ENCODE measurements at places on chromosomes 5 and 9.

GRCh38 chr5:140862441-140863295 is 6.1 kb upstream of the PCDHA11 start:
- no peak for DNase-seq

DNA sequence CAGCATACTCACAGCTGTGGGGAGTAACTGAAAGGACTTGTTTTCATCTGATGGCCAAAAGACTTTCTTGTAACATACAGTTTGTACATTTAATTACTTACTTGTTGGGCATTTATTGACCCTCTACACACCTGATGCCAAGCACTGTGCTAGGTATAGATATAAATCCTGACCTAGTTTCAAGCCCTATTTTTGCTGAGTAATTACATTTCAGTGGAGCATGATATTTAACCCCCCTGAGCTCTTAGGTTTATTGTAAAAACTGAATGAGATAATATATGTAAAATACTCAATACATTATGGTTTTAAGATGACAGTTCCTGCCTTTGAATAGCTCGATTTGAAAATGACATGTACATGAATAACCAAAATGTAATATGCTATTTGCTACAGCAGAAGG is 68.1 kb upstream of the SLC12A2 start:
- no peak for DNase-seq

DNA sequence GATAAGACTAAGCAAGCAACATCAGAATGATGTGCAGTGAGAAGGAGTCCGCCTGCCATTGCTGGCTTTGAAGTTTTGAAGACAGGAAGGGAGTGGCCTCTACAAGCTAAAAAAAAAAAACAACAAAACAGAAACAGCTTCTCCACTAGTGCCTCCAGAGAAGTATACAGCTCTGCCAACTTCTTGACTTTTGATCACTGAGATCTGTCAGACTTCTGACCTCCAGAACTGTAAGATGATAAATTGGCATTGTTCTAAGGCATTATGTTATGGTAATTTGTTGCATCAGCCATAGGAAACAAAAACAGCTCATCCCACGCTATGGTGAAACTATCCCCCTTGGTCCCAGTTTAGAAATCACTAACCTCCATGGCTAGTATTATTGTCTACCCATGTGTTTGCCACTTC is 131.0 kb upstream of the VCAN start:
- no peak for DNase-seq

GRCh38 chr5:170880084-170880483 is 18.3 kb downstream of the RANBP17 start:
- no peak for DNase-seq

GRCh38 chr9:134283111-134283515 is 43.1 kb upstream of the RXRA start:
- no peak for DNase-seq

DNA sequence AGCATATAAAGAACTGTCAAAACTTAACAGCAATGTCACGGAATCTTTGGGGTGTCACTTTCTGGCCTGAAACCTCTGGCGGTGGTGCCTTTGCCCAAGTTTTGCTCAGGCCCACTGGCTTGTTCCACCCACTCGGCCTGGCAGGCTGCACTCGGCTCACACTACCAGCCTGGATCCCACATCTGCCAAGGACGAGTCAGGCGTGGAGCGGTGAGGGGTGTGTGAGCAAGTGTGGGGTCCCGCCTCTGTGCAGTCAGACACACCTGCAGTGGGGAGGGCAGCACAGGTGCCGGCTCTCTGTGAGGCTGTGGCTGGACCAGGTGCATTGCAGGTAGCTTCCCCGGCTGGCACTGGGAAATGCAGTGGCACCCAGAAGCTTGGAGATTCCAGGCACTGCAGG is 40.0 kb downstream of the TSPAN17 start:
- DNase-seq, result no peak

DNA sequence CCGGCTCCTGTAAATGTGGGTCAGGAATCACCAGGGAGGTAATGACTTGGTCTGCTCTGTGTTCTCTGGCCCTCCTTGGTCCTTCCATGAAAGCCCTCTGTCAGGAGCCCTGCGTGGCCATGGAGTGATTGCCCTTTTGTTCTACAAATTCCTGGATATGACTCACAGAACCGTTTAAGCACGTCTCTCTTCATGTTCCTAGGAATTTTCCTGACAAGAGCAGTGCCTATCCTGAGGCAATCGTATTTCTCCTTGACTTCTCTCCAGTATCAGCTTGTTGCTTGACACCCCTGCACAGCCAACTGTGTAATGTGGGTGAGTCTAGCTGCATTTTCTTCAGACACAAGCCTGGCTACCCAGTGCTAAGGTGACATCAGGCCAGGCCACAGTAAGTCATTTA is 274.3 kb upstream of the ZNF462 start:
- DNase-seq, result no peak

DNA sequence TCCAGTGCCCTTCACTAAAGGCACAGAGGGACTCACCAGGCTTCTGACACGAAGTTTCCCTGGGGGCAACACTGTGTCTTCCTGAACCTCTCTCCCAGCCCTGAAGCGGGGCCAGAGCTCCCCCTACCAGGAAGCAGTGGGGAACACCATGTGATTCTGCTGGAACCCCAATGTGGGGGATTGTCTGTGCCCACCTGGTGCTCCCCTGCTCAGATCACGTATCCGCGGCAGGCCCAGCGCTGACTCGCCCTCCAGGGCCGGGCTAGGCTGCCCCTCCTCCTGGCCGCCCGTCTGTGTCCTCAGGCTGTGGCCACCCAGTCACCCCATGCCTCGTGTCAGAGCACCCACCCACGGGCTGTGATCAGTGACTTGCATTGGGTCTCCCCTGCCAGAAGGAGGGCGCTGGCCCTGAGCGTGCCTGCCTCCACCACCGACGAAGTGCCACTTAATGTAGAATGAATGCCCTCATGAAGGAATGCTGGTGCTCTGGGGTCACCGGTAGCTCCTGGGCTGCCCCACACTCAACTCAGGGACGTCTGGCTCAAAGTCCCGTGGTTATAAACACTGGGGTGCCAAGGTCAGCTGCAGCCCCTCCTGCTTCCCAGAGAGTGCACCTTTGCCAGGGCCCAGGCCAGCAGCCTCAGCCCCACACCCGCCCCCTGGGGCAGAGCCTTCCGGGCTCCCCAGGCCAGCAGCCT is 22.1 kb downstream of the SARDH start:
- no peak for DNase-seq

DNA sequence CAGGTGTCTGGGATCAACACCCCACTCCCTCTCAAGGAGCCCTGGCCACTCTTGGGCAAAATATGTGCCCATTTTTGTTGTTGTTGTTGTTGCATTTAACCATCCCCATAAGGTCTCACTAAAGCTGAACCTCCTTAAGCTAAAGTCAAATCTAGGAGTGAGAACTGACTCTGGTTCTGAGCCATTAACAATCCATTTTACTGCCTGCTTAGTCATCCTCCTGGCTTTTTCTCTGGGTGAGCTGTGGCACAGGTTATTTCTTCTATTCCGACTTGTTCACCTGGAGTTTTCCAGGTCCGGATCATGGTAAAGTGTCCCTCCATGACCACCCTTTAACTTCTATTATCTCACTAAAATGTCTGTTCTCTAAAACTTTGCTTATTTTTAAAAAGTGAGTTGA is 85.2 kb downstream of the CAMK4 start:
- DNase-seq, result no peak

DNA sequence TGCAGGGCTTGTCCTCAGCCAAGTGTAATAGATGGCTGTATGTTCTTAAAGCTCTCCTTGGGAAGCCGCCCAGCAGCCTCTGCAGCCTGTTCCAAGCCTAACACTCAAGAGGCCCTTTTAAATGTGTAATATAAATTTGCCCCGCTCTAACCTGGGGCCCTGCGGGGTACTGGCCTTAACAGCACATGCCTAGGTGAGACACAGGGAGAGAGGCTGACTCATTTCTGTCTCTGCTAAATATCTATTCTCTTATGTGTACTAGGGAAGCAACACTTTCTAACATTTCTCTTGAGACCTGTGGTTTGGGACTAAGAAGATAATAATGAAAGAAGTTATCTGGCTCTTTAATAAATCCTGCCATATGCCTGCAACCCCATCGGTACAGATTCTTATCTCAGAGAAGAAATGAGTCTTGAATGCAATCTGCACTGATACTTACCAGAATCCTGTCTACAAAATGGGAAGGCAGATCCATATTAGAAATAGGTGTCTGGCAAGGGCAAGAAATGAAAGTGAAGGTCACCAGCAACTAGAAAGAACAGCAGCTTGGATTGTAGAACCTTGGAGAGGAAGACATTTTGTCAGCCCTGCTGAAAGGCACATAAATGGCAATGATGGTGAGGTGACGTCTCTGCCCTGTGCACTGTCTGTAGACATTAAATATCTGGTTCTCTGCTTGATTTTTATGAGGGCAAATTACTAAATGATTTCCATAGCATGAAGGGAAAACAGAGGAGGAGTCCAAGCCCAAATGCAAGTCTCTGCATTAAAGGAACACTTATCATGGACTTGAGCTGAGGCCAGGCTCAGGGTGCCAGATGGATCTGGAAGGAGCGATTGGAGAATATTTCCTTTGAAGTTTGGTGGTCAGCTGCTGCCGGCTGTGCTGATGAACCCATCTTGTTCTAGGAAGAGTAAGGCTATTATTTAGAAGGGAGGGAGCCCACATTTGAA is 14.5 kb upstream of the TGFBI start:
- no peak for DNase-seq

DNA sequence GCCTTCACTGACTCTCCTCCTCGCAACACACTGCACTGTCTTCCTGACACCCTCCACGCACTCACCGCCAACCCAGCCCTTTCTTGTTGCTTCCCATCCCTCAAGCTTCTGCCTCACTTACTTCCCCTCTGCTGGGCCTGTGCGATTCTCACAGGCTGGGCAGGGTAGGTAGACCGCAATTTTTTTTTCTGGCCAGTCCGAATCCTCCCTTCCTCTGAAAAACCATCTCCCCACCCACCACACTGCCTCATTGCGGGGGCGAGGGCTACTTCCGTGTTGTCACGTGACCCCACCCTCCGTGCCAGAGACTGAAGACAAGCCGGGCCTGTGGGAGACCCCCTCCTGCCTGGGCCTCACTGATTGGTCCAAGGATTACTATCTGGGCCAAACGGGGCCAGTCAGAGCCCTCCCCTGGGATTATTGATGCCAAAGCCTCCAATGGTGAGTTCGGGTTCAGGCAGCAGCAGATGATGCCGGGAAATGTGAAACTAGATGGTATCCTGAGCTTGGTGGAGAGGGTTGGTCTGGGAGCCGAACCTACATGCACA is 73.1 kb downstream of the STK10 start:
- DNase-seq, result peak; percentile 80

DNA sequence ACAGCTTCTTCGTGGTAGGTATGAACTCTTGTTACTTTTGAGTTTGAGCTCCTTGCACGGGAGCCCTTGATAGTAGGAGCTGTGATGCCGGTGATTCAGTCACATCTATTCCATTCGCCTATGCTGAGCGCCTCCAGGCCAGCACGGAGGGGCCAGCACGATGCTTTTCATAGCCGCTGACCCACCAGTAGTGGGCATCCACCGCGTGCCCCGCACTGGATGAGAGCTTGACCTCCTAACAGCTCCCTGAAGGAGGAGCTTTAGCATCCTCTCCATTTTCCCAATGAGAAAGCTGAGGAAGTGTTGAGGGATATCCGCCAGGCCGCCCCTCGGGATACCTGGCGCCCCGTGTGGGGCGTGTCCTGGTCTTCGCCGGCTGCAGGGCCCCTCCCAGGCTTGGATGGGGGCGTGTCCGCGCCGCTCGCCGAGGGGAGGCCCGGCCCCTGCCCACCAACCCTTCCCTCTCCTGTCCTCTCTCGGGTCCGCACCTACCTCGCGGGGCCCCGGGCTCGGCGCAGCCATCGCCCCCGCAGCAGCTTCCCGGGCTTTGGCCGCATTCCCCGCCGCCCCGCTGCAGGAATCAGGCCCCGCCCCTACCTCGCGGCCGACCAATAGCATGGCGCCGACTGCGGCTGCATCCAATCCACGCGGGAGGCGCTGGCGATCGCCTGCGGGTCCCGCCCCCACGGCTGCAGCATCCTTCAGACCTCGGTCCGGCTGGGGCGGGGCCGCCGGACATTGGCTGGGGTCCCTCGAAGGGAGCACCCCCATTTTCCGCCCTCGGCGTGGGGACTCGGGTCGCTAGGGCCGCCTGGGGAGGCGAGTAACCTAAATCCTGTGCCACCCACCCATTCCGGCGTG is at the start of gene PIP5KL1:
PIP5KL1 (minus strand) TSS at position 547 of the 861 bp plus-strand sequence; CDS start at position 522, 25 bp downstream.
- DNase-seq, result peak; percentile 80
